Activated naive CD8-positive, alpha-beta T cell treated with anti-CD3 and anti-CD28 coated beads, Interleukin-2, amount 10 ng/mL, durations not matched to agents 7 days and 5 days (primary cell): ENCODE measurements at places on chromosomes 11 and 22.

DNA sequence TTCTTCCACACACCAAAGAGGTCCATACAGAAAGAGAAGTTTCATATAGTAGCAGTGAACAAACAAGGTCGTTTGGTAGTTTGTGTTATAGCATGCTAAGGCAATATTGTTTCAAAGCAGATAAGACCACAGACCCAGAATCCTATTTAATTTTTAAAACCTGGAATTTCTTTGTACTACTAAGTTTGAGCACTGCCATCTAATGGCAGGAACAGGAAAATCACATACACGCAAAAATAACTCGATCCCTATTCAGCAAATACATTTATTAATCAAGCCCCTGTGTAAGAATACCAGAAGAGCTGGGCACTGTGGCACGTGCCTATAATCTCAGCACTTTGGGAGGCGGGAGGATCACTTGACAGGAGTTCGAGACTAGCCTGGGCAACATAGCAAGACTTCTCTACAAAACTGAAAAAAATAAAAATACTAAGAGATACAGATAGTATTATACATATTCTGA is 2.9 kb upstream of the BTBD10 start:
- H3K36me3 ChIP-seq: peaks cover 1% of the 10 kb centered on the region
- peaks cover 8% of the 10 kb centered on the region for H3K27me3 ChIP-seq
- peaks cover 17% of the 10 kb centered on the region for H3K4me1 ChIP-seq
- no peak overlapping the region for H3K27ac ChIP-seq
- DNase-seq: no peak

- peaks cover 50% of the 10 kb centered on the region for H3K4me1 ChIP-seq
- DNase-seq: no peak
- H3K27me3 ChIP-seq: no peaks in the 10 kb centered on the region
- peak overlapping the region; percentile 97 for H3K27ac ChIP-seq
Measured at GRCh38 chr11:88337987-88338668, 592 bp upstream of the CTSC start.

DNA sequence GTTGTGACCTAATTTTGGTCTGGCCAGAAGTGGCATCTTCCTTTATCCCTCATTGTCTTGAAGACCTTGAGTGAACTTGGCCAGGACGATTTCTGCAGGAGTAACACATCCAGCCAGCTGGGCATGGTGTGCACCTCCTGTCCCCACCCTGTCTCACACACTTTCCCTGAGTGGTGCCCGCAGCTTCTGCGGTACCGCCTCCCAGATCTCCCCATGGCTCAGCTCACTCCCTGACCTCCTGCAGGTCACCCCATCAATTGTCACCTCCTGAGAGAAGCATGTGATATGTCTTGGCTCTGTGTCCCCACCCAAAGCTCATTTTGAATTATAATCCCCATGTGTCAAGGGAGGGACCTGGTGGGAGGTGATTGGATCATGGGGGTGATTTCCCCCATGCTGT is 50.2 kb upstream of the TP53I11 start:
- DNase-seq: no peak
- no peaks in the 10 kb centered on the region for H3K36me3 ChIP-seq
- H3K27ac ChIP-seq: no peak overlapping the region
- H3K4me3 ChIP-seq: no peak overlapping the region

DNA sequence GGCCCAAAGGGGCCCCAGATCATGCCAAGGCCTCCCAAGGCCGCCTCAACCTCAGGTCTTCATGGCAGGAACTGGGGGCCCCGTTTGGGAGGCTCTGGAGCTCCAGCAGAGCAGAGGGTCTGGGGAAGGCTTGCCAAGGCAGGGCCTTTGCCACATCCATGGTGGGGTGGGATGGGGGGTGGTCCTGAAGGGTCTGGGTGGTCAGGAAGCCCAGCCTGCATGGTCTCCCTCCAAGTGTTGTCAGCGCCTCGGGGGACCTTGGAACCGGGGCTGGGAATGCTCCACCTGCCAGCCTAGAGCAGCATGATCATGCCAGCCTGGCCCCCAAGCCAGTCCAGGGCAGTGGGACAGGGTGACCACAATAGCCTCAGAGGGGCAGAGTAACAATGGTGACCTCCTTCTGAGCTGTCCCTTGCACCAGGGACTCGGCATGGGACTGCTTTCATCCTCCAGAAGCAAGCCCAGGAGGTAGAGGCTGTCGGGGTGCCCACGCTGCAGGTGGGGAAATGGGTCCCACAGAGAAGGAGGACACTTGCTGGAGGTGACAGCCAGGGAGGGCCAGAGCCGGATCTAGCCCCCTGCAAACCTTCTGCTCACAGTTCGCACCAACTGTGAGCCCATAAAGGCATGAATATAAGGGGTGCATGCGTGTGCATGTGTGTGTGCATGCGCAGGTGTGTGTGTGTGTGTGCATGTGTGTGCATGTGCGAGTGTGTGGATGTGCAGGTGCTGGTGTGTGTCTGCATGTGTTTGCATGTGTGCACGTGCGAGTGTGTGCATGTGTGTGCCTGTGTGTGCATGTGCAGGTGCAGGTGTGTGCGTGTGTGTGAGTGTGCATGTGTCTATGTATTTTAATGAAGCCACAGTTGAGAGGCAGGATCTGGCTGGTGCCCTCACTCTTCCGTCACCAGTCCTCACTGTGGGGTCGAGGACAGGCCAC is 63.8 kb downstream of the MYEOV start:
- peak; percentile 10 for DNase-seq
- peaks cover 2% of the 10 kb centered on the region for H3K27me3 ChIP-seq

GRCh38 chr11:72253392-72253791 is 9.4 kb upstream of the PHOX2A start:
- no peak overlapping the region for H3K4me3 ChIP-seq
- H3K27me3 ChIP-seq: peaks cover 18% of the 10 kb centered on the region
- no peak for DNase-seq
- no peaks in the 10 kb centered on the region for H3K36me3 ChIP-seq
- H3K27ac ChIP-seq: no peak overlapping the region

GRCh38 chr11:124745270-124745834 is 5.6 kb downstream of the NRGN start:
- peak overlapping the region; percentile 59 for H3K4me3 ChIP-seq
- H3K4me1 ChIP-seq: peaks cover 28% of the 10 kb centered on the region
- H3K36me3 ChIP-seq: no peaks in the 10 kb centered on the region
- no peak overlapping the region for H3K27ac ChIP-seq
- no peak for DNase-seq

DNA sequence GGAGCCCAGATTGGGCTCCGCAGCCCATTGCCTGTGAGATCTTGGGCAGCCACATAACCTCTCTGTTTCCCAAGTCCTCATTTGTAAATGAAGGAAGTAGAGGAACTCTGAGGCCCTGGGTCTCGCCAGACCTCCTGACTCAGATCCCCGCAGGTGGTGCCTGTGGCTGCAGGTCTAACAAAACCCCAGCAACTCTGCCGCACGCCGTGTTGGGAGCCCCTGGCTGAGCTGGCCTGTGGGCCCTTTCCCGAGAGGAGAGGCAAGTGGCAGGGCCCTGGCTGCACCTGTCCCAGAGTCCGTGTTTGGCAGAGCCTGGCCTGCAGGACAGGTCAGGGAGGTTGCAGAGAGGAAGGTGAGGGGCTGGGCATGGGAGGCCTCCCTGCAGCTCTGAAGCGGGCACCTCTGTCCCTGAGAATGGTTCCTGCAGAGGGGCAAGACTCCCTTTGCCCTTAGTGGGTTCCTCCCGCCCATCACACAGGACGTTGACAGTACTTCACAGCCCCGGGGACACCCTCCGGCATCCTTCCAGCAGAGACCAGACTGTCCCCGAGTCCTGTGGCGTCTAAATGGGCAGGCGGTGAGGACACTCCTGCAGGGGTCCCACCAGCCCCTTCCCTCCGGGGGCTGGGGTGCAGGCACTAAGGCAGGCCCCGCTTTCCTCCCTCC is 67.7 kb downstream of the ARHGAP8 start:
- DNase-seq: no peak
- peaks cover 2% of the 10 kb centered on the region for H3K27me3 ChIP-seq
- no peak overlapping the region for H3K27ac ChIP-seq

GRCh38 chr11:8055091-8055835 is 25.7 kb upstream of the TUB start:
- no peak overlapping the region for H3K27ac ChIP-seq
- no peaks in the 10 kb centered on the region for H3K36me3 ChIP-seq
- H3K4me1 ChIP-seq: peaks cover 5% of the 10 kb centered on the region
